Upper lobe of right lung (tissue), 1 donor: ENCODE measurements at places on chromosomes 13 and 19.
A peak's percentile ranks its signal among the peaks of the same experiment; 100 is the strongest.

DNA sequence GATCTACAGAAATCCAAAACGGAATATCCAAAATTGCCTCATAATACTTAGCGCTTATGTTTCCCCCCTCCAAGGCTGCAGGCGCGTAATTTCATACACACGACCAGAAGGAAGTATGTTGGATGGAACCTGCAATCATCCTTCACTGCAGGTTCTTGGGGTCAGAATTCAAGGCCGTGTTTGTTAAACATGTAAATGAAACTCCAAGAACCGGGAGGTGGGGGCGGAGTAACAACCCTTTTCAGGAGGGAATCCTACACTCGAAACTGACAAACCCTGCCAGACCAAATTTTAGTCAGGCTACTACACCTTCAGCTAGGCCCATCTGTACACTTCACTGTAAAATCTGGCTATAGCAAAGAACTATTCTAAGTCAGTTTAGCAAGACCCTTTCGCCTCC lies 1.3 kb downstream of the ZNF607 start:
- no peak for DNase-seq

DNA sequence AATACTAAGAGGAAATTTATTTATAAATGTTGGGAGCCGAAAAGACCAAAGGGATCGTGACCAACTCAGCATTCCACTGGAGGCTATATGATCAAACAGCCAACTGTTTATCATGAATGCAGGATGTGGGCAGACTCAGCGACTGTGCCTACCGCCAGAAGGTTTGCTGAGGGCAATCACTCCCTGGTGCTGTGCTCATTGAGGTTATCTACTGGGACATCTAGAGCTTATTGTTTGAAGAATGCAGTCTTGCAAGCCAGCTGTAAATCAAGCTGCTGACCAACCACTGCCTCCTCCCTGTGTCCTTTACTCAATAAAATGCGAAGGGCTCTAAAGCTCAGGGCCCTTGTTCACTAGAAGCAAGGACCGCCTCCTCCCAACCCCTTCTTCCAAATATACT lies 8.5 kb upstream of the XPO4 start:
- DNase-seq: no peak

DNA sequence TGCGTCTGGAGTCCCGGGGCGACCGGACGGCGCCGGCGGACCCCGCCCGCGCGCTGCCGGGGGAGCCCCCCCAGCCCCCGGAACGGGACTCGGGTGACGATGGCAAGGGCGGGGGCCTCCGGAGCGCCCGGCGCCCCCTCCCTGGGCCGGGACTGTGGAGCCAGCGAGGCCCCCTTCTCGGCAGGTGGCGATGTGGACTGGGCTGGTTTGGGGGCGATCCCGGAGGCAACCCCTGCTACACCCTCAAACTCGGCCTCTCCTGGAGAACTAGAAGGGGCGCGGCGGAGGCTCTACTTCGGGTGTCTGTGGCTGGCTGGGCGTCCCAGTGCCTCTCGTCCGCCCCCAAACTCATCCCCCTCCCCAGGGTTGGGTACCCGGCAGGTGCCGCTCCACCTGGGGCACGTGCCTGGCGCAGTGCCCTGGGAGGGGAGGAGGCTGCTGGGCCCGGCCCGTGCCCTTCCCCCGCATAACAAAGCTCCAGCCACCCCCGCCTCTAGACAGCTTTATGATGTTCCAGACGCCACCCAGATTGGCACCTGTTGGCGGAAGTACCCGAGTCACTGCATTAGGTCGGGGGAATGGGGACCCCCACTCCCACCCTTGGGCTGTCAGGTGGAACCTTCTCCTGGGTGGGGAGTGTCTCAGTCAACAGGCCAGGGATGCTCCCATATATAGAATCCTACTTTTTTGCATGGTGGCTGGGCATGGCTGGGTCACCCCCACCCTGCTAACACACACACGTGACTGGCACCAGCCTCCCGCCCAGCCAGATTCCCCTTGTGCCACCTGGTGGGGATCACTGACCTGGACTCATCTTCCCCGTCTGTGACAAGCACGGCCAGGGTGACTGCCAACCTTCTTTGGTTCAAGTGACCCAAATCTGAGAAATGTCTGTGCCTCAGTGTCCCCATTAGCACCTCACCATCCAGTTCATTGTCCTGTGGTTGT lies 722 bp downstream of the PKN1 start:
- peak; percentile 79 for DNase-seq

- no peak for DNase-seq
These were observed 647 bp upstream of the ELF1 start for GRCh38 chr13:41019578-41020347.

DNA sequence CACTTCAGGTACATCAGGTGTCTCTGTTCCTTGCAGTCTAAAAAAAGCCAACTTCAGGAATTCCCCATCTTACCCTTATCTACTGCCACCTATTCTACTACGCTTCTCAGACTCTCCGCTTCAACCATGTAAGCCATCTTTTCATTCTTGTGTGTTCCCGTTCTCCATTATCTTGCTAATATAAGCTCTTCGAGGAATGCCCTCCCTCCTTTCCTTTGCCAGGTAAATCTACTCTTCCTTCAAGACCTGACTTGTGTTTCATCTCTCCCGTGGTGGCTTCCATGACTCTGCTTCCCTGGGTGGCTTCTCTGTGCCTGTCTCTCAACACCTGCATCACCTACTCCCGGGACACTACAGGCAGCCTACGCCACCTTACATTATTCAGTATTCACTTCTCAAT lies 42.3 kb upstream of the MEDAG start:
- no peak for DNase-seq

GRCh38 chr13:45102136-45102507 lies 18.2 kb upstream of the GTF2F2 start:
- DNase-seq: no peak

- no peak for DNase-seq
These were observed 5.8 kb upstream of the HSPH1 start for GRCh38 chr13:31167490-31167889.

- no peak for DNase-seq
These were observed 238.2 kb upstream of the HTR2A start for GRCh38 chr13:47134939-47135489.

DNA sequence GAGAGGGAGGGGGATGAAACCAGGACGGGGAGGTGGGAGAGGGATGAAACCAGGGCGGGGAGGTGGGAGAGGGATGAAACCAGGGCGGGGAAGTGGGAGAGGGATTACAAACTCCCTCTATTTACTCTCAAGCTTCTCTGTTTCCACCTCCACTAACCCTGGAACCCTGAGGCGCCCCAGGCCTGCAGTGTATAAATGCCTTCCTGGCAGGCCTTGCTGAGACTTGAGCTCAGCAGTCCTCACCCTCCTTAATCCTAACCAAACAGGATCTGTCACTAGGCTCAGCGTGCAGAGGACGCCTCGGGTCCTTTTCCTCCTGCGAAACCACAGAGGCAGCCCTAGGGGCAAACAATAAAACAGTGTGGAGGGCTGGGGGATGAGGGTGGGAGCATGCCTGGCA lies 32.1 kb upstream of the OR1M1 start:
- DNase-seq: no peak

- no peak for DNase-seq
These were observed 64.1 kb downstream of the MRPL57 start for GRCh38 chr13:21240586-21240985.

DNA sequence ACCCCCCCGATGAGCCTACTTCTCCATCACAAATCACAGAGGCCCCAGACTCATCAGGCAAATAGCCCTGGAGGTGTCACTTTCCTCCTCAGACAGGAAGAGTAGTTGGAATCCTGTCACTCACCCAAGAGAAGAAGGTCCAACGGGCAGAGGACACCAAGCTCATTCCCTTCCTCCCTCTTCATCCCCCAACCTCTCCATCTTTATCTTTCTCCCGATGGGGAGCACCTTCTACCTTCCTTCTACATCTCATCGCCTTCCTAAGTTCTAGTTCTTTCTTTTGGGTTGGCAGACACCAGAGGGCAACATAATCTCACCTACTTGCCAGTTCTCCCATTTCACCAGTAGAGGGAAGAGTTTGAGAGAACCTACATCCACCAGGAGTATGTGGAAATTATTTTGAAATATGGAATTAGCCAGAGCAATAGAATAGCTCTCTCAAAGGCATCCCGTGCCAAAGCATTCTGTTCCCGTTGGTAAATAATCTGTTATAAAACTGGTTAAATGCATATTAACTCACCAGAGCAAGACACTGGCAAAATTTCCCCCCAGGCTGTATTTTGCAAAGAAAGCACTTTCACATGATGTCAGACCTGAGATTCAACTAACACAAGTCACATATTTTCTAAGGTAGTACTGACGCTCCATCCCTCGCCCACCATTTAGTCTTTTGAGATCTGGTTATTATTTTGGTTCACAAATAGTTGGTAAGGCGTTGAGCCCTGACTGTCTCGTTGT lies 55.0 kb downstream of the ZIC5 start:
- no peak for DNase-seq

- DNase-seq: no peak
These were observed 21.5 kb downstream of the CPT1C start for GRCh38 chr19:49712397-49712859.

- DNase-seq: no peak
These were observed 17.3 kb upstream of the AKT2 start for GRCh38 chr19:40302224-40303011.

- no peak for DNase-seq
These were observed 48.0 kb upstream of the ADGRE5 start for GRCh38 chr19:14333101-14333871.

DNA sequence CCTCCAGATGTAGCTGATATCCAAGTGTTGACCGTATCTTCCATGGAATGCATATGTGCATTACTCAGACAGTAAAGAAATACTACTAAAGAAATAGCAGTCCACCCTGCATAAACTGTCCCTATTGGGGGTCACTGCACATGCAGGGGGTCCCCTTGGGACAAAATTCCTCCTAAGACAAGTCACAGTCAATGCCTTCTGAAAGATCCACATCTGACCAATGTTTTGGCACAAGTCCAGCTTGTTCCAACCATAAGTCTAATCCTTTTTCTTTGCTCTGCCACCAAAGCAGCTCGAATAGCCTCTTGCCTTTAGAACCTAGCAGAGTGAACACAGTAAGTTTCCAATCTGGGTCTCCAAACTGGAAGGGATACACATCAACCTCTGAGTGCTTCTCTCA lies 87.9 kb downstream of the DIAPH3 start:
- no peak for DNase-seq

- DNase-seq: no peak
These were observed 53.0 kb upstream of the GPC6 start for GRCh38 chr13:93173654-93174053.

DNA sequence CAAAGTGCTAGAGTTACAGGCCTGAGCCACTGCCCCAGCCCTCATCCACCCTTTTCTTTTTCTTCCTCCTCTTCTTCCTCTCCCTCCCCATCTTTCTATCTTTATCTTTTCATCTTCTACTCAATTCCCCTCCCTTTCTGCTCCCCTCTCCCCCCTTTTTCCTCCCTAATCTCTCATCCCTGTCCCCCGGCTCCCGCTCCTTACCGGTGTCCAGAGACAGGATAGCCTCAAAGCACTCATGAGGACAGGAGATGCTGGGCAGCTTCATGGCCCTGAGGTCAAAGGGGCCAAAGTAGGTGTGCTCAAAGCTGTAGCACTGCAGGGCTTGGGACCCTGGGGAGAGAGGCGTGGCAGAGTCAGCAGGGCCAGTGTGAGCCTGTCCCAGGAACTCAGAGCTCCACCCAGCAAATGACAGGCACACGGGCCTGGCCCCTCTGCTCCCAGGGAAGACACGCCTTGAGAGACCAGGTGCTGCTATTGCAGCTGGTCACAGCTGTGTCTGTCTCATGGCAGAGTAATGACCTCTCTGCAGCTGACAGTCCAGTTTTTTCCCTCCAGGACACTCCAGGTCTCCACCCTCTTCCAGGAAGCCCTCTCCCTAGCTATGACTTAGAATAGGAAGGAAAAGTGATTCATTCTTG lies 2.6 kb downstream of the LYPD5 start:
- DNase-seq: no peak

DNA sequence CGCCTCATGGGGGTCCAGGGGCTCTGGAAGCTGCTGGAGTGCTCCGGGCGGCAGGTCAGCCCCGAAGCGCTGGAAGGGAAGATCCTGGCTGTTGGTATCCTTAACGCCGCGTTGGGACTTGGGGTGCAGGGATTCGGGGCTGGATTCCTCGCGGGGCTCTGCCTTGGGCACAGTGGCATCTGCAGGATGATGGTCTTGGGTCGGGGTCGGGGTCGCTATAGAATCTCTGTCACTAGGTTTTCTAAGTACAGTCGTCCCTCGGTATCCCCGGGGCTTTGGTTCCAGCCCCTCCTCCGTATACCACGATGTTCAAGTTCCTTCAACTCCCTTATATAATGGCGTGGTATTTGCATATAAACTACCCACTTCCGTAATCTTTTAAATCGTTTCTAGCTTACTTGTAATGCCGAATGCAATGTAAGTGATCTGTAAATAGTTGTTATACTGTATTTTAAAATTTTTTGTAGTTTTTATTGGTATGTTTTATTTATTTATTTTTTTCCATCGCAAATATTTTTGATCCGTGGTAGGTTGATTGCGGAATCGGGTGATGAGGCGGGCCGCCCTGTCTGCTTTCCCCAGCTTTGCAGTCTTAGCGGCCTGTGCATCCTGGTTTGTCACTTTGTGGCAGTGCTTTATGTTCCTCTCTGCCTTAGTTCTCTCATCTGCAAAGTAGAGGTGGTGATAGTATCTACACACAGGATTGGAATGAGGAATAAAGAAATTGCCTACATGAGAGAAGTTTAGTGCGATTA lies 606 bp downstream of the ERCC5 start:
- DNase-seq: peak; percentile 72

DNA sequence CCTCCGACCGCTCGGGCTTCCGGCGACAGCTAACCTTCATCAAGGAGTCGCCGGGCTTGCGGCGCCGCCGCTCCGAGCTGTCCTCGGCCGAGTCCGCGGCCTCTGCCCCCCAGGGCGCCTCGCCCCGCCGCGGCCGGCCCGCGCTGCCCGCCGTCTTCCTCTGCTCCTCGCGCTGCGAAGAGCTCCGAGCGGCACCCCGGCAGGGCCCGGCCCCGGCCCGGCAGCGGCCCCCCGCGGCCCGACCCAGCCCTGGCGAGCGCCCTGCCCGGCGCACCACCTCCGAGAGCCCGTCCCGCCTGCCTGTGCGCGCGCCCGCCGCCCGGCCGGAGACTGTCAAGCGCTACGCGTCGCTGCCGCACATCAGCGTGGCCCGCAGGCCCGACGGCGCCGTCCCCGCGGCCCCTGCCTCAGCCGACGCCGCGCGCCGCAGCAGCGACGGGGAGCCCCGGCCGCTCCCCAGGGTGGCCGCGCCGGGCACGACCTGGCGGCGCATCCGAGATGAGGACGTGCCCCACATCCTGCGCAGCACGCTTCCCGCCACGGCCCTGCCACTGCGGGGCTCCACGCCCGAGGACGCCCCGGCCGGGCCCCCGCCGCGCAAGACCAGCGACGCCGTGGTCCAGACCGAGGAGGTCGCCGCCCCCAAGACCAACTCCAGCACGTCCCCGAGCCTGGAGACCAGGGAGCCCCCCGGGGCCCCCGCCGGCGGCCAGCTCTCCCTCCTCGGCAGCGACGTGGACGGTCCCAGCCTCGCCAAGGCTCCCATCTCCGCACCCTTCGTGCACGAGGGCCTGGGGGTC lies 9.6 kb downstream of the C19orf25 start:
- no peak for DNase-seq

DNA sequence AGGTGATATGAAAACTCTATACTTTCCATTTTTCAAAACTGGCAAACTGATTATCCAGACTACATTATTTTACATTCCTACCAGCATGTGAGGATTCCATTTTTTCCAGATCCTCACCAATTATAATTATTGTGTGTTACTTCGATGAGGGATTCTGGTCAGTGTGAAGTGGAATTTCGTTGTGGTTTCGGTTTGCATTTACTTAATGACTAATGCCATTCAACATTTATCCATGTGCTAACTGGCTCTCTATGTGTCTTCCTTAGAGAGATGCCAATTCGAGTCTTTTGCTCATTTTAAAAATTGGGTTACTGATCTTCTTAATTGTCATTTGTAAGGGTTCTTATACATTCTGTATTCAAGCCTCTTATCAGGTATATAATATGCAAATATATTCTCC lies 1551.3 kb upstream of the MIR17HG start:
- DNase-seq: no peak
